ENCODE measurements at places on chromosomes 2 and 18.
A peak's percentile ranks its signal among the peaks of the same experiment; 100 is the strongest.

- DNase-seq, result no peak
Observed at GRCh38 chr18:73431620-73432019, 563.8 kb upstream of the NETO1 start.

DNA sequence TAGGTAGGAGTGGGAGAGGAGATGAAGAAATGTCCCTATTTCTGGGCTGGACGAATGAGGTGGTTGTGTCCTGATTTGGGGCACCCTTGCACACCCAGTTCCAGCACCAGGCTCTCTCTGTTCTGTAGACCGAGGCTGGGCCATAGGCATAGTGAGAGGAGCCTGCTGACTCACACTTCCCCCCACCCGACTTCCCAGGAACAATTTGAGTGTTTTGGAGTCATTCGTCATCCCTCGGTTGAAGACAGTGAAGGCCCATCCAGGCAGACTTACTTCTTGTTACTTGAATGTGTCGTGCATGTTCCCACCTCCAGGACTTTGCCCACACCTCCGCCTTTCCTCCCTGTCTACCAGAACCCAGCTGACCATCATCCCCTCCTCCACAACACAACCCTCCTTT, 179.1 kb downstream of the HAUS1 start:
- DNase-seq, result no peak

GRCh38 chr2:39140322-39140847, 19.5 kb upstream of the SOS1 start:
- no peak for DNase-seq

- no peak for DNase-seq
Observed at GRCh38 chr18:54942144-54942543, 17.1 kb downstream of the CCDC68 start.

DNA sequence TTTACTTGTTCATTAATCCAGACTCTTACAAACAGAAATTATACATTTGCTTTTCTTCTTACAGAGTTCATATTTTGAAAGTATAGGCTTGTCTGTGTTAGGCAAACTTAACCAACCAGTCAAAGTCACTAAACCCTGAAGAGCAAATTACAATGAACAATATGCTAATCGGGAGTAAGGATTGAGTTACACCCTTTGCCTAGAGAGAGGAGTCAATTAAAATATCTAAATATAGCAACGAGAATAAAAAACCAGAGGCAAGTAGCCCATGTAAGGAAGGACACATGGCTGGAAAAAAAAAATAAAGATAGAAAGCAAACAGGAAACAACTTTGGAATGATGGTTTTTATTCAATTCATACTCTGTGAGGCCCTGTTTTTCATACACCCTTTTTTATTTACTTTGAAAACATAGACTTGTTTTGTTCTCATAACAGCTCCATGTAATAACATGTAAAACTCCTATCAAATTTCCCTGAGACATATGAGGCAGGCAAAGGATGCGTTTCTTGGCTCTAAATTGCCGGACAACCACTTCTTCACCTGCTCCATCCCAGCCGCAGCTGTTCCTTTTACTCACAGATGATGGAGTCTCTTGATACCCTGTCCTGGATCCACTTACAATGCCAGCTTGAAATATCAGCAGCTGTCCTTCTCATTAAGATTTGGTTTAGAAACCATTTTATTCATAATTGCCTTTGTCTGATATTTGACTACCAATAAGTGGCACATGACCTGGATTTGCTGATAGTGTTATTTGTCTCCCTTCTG, 767.7 kb upstream of the GCFC2 start:
- no peak for DNase-seq

DNA sequence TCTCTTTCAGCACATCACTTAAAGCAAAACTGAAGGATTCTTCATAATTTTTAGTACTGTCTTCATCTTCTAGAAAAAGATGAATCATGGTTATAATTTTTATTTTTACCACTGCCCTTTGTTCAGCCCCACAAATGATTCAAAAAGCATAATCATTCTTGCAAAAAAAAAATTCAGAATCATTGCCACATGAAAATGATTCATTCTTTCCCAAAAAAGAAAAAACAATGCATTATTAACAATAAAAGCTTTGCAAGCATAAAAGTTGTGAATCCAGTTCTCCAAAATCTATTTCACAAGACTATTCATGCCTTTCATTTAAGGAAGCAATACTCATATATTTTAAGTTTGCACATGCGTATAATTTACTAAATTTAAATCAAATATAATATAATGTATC, 204.8 kb downstream of the RBM43 start:
- no peak for DNase-seq

DNA sequence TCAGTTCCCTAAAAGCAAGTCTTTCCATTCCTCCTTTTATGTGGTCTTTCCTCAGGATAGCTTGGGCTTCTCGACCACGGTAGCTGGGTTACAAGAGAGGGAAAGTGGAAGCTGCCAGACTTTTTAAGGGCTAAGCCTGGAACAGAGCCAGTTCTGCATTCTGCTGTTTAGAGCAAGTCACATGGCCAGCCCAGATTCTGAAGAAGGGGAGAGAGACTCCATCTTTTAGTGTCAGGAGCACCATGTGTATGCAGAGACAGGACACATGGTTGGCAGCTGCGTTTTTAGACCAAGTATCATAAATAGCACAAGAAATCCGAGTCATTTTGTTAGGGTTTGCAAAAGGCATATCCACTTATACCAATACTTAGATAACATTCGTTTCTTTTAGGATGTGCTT, 4.7 kb downstream of the HMSD start:
- no peak for DNase-seq

- no peak for DNase-seq
Observed at GRCh38 chr2:8122520-8122919, 559.3 kb upstream of the ID2 start.

DNA sequence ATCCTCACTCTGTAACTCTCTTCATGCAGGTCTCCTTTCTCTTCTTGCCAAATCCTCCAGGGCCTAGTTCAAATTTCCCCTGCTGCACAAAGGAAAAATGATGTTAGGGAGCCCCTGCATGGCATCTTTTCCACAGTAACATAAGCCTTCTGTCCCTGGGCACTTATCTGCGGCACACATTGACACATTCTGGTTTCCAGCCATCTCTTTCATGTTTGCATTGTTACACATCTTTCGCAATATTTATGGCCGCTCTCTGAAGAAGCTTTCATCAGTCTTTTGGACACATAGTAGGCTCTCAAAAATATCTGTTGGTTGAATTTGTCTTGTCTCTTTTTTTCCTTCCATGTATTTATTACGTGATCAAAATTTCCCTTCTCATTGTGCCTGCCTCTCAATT, 1806.1 kb upstream of the PIK3C3 start:
- DNase-seq, result no peak

DNA sequence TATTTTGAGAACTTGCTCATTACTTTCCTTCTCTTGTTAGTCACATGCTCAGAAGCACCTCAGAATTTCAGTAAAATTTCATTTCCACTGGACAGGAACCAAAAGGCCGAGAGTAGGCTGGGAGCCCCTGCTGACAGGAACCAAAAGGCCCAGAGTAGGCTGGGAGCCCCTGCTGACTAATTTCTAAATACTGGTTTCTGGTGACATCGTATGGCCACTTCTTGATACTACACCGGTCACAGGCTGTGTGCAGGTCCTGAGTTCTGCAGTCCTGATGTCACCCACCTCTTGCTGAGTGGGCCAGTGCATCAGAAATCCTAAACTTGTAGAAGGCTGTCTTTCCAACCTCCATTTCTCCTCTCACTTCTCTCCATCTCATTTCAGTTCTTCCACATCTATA, 17.7 kb upstream of the EN1 start:
- DNase-seq, result no peak

DNA sequence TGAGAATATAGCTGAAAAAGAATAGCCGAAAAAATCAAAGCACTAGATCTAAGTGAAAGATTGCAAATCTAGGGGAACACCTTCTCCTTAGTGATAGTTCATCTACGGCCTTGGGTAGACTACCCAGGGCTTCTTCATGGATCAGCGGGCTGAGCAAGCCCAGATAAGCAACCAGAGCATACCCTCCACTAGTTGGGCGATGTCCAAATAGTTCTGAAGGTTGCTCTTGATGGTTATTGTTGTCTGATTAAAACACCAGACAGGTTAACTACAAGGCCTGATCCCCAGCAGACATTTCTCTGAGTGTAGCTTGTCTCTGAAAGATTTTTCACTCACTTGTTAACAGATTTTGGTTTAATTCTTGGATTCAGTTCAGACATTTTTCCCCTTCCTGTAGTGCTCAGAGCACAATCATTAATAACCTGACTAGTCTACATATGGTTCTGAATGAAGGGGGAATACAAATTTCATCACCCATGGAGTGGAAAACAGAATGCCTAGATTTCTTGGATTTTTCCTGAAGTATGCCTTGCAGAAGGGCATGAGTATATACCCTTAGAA, 99.6 kb downstream of the BABAM2 start:
- no peak for DNase-seq

- DNase-seq, result no peak
Observed at GRCh38 chr2:38775097-38775920, 2.7 kb upstream of the GEMIN6 start.

- no peak for DNase-seq
Observed at GRCh38 chr2:237571551-237571950, 5.2 kb downstream of the PRLH start.

DNA sequence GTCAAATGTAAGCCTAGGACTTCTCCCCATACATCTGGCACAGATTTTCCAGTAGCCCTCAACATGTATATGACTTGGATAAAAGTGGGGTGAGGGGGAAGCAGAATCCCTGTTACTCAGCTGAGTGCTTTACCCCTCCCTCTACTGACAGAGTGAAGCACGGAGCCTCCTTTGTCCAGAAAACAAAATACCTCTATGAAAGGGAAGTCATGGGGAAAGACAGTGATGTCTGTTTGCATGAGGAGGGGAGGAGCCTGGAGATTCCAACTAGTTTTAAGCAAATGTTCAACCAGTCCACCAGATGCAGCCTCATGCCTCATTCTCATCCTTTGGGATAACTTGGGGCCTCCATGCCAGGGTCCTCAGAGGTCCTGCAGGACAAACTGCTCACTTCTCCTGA, 203.9 kb downstream of the SMAD2 start:
- DNase-seq, result peak; percentile 14

DNA sequence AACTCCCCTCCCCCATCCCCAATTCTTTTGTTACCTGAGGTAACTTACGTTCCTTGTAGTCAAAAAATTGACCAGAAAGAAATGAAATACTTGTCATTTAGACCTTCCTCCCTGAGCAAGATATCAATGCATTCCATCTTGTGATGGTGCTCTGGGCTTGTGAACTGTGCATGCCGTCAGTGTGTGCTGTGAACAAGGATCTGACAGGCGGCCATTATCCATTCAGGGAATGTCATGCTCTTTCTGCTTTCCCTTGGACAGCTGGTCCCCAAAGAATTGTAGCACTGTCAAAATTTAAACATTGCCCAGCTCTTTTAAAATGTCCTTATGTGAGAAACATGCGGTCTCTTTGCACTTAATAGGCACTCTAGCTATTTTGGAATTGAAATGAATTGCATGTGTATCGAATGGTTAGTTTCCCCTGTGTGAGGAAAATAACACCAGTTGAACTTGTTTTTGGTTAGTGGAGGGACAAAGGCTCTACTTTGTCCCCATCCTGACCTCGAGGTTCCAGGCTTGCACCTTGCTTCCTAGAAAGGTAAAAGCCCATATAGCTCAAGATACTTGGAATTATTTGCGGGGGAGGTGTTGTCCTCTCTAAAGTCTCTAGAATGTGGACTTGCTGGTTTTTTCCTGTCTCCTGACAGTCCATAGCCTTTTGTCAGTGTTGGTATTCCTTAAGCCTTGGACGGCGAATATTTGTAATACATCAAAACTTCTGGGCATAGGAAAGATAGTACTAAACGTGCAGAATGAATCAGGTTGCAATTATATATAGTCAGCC, 350.9 kb downstream of the NUP35 start:
- DNase-seq, result no peak

- DNase-seq, result peak; percentile 47
Observed at GRCh38 chr2:230905448-230906421, 19.3 kb downstream of the GPR55 start.

DNA sequence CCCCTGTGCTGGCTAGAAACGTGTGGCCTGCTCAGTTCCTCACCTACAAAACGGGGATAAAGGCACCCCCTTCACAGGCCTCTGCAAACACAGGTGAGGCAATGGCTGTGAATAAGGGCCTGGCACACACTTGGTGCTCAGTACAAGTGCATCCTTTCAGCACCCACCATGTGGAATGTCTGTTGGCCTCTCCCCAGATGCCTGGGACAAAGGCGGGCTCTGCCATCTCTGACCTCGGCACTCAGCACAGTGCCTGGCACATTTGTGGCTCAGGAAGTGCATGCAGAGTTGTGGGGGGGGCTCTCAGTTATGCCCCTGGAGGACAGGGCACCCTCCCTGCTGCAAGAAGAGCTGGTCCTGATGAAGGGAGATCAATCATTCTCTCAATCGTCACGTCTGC, 224.6 kb upstream of the RAB6C start:
- no peak for DNase-seq

GRCh38 chr2:69604836-69605235, 38.7 kb downstream of the AAK1 start:
- no peak for DNase-seq

DNA sequence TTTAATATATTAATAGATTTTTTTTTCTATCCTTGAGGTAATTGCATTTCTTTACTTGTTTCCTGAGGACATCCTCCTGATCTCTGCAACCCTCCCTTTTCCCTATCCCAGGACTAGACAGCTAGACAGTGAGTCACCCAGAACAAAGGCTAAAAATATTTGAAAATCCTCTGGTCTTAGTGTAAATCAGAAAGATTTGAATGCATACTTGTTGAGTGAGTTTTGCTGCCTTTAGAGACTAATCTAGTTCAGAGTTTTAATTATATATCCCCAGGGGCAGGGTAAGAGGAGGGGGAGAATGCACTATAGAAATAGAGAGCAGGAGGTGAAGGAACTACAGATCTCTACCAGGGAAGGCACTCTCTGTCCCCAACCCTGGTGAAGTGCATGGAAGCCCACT, 202.3 kb upstream of the TCF4 start:
- no peak for DNase-seq

DNA sequence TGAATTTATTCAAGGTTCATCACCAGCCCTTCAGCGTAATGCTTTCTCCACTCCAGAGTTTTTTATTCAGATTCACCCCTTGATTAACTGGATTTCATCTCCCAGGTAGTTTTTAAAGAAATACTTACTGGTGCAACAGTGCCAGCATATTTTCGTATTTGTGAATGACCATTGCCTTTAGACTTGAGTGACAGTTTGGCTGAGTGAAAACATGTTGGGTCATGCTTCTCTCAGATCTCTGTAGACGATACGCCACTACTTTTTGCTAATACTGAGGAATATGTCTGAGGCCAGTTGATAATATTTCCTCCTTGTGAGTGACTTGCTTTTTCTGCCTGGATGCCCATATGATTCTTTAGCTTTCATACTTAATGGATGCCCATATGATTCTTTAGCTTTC, 51.5 kb downstream of the CYP26B1 start:
- DNase-seq, result no peak

All from coronary artery (tissue), 2 donors.